SIG-M5 (cell line): ENCODE measurements at places on chromosomes 11 and 22.

DNA sequence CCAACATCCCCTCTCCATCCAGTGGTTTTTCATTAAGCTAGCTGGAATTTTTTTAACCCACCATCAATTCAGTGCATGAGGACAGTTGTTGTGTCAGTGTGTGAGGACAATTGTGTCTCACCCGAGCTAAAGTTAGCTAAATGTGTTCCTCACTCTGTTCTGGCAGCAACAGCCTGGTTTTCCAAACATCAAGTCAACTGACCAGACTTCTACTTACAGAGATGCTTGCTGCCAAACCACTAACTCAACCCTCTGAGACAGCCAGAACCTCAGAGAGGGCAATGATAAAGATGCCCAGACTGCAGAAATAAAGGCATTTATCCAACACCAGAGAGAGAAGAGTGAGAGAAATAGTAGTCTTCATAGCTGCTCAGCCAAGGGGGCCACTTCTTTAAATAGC, 6.7 kb downstream of the PAMR1 start:
- no peak for DNase-seq

- no peak for DNase-seq
These were observed 41.8 kb downstream of the LIF start for GRCh38 chr22:30204742-30205111.

- no peak for DNase-seq
These were observed 36.5 kb downstream of the SDHD start for GRCh38 chr11:112123129-112123528.

- no peak for DNase-seq
These were observed 76.7 kb downstream of the BMAL1 start for GRCh38 chr11:13354335-13354734.

- no peak for DNase-seq
These were observed 113.8 kb downstream of the NECTIN1 start for GRCh38 chr11:119615003-119615881.
